ENCODE measurements at places on chromosomes 13 and 19.

DNA sequence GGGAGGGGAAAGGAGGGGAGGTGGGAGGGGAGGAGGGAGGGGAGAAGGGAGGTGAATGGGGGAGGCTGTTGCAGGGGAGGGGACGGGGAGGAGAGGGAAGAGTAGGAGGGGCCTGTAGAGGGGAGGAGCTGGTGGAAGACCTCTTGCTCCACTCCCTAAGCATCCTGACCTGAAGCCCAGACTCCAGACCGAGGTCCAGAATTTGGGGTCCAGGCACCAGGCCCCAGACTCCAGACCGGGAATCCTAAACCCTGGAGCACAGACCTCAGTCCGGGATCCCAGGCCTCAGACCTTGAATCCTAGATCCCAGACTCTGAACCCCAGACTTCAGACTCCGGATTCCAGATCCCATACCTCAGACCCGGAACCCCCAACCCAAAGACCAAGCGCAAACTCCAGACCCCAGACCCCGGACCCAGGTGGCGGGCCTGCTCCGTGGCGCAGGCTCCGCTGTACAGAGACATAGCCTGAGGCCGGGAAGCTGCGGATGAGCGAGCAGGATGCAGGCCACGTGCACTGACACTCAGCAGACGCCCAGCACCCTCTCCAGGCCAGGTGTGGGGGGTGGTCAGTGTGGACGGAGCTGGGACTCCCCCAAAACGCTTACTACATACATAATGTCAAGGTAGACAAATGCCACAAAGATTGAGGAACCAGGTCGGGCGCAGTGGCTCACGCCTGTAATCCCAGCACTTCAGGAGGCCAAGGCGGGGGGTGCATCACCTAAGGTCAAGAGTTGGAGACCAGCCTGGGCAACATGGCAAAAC, 710 bp upstream of the BTBD2 start:
- no peaks in the 10 kb centered on the region for H3K36me3 ChIP-seq
- peak; percentile 90 for DNase-seq
- peak overlapping the region; percentile 43 for H3K27ac ChIP-seq
- peaks cover 26% of the 10 kb centered on the region for H3K4me1 ChIP-seq
- no peaks in the 10 kb centered on the region for H3K27me3 ChIP-seq

- no peak overlapping the region for H3K27ac ChIP-seq
- H3K27me3 ChIP-seq = no peaks in the 10 kb centered on the region
- peaks cover 11% of the 10 kb centered on the region for H3K4me1 ChIP-seq
- no peak overlapping the region for H3K4me3 ChIP-seq
Observed at GRCh38 chr19:1823539-1824251, 11.6 kb upstream of the ATP8B3 start.

DNA sequence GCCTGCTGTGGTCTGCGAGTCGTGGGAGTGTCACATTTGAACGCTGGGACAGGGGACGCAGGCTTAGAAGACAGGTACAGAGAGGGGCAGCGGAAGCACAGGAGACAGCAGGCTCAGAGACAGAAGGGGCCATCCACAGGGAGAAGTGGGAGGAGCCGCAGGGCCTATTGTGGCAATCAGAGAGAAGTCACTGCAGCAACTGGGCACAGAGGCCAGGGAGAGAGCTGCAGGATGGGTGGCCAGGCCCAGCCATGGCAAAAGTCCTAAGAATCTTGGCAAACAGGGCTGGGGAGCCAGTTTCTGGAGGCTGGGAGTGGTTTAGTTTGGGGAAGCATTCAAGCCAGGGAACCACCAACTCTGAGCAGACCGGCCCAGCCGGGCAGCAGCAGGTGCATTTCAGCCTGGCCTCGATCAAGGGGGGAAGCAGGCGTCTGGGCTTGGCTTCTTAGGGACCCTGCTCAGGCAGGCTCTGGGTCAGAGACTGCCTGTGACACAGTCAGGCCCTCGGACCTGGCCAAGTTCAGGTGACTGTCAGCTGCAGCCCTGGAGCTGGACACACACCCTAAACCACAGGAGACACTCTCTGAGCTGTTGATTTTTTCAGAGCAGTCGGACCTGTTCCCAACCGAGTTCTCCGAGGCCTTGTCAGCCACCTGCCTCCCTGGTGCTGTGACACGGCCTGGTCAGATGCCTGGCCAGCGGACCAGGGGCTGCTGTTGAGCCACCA, 11.8 kb downstream of the SH3GL1 start:
- no peaks in the 10 kb centered on the region for H3K27me3 ChIP-seq
- peaks cover 62% of the 10 kb centered on the region for H3K4me1 ChIP-seq
- H3K27ac ChIP-seq = peak overlapping the region; percentile 23
- no peak overlapping the region for H3K4me3 ChIP-seq
- DNase-seq = no peak

DNA sequence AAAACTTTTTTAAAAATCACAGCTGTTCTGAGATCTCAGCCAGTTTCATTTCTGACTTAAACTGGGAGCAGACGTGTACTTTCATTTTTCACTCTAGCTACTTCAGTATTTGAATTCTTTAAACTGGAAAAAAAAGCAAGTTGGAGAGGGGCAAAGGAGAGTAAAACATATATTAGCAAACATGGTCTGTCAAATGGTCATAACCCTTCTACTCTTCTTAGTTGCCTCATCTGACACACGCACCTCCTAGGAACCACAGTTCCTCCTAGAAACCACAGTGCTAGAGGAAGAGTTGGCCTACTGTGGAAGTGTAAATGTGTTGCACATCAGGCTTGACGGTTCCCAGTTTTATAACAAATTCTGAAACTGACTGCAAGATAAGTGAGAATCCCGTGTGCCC, 47.2 kb downstream of the TM9SF2 start:
- no peaks in the 10 kb centered on the region for H3K4me1 ChIP-seq
- no peak overlapping the region for H3K4me3 ChIP-seq
- peaks cover 35% of the 10 kb centered on the region for H3K36me3 ChIP-seq
- H3K27ac ChIP-seq = no peak overlapping the region
- DNase-seq = no peak
